GM23248 (cell line): ENCODE measurements at places on chromosomes 7 and 10. TPM values are rescaled to one million over a fixed set of nuclear protein-coding genes. Genes with fewer than 3 reads are reported as not detected.

- DNase-seq: no peak
Observed at GRCh38 chr7:50952544-50952943, 169.8 kb upstream of the GRB10 start.

The PSD gene
- 1.0 and 11.3 TPM in 2 replicates for total RNA-seq

GRCh38 chr10:126500866-126501265 is 112.6 kb upstream of the ADAM12 start:
- DNase-seq: peak; percentile 61

GRCh38 chr10:5775685-5776084 is 37.5 kb downstream of the GDI2 start:
- DNase-seq: no peak

GRCh38 chr7:123719197-123719721 is 29.5 kb downstream of the WASL start:
- no peak for DNase-seq

DNA sequence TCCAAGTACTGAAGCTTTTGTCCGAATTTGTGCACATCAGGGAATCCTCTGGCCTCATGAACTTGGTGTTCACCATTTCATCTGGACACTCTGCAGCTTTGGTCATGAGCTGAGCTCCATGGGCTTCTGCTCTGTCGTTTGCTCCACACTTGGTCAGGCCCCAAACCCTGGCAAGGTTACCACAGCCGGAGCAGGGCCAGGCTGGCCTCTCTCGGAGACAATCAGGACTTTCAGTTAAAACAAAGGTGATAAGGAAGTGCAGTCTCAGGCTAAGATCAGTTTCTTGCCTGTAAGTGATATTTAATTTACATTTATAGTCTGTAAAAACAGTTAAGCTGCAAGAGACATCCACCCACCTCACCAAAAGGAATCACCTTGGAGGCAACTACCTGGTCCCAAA is 558.9 kb downstream of the PARD3 start:
- no peak for DNase-seq
